ENCODE measurements at places on chromosomes 16 and 17. TPM values are rescaled to one million over a fixed set of nuclear protein-coding genes. Genes with fewer than 3 reads are reported as not detected.

The EME1 gene
- 2.7 TPM for total RNA-seq

The AKAP10 gene
- 16.7 TPM for total RNA-seq

The PRSS21 gene
- total RNA-seq, result not detected

The RNF222 gene
- total RNA-seq, result not detected

Data from glomerular endothelial cell (primary cell).